ENCODE measurements at places on chromosomes 2 and 18.

- no peak for DNase-seq
Observed at GRCh38 chr2:130328710-130329109, 14.0 kb upstream of the IMP4 start.

GRCh38 chr18:3054780-3055179 lies 41.8 kb upstream of the LPIN2 start:
- DNase-seq, result no peak

GRCh38 chr18:48770243-48770642 lies 180.5 kb downstream of the SMAD7 start:
- no peak for DNase-seq

DNA sequence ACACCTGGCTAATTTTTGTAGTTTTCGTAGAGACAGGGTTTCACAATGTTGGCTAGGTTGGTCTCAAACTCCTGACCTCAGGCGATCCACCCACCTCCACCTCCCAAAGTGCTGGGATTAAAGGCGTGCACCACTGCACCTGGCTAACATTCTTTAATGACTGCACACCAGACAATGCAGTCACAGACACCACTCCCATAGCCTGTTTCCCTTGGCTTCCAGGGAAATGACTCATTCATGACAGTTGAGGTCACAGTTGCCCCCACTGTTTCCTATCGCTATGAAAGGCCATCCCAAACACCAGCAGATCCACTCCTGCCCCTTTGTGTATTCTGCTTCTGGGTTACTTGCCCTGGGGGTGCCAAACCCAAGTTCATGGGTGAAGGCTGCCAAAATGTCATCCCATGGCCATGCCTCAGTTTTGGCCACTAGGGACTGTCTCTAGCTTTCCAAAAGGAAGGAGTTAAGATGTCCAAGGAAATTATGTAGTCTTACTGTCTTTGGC lies 8.7 kb downstream of the CHMP1B start:
- peak; percentile 55 for DNase-seq

GRCh38 chr18:62760403-62760734 lies 45.0 kb downstream of the PHLPP1 start:
- DNase-seq, result no peak

DNA sequence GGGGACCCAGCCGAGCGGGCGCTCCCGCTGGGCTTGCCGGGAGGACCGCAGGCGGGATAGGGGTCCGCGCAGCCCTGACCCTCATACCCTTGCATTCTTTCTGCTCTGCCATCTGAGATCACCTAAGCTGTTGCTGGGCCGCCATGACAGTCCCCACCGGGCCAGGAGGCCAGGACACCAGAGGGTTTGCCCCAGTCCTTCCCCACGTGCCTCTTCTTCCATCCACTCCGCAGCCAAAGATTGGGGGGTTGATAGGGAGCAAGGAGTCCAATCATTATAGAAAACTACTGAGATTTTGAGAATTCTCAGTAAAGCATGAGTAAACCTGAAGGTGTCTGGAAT lies 453 bp upstream of the GRB14 start:
- DNase-seq, result no peak

GRCh38 chr2:221486106-221486505 lies 86.0 kb downstream of the EPHA4 start:
- no peak for DNase-seq

DNA sequence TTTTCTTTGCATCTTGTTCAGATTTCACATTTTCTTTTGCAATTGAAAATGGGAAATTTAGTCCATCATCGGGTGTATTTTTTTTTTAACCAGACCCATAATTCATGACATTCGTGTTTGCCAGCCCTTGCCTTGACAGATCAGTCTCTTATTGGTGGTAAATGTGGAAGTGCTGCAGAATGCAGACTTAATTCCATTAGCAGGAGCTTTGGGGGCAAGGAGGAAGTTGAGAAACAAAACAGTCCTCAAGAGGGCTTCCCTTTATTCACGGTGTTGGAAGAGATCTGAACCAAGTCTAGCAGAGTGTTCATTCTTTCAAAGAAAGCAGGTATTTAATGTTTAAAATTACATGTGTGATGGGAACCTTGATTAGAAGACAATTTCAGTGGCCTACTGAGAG lies 16.6 kb upstream of the RPE start:
- no peak for DNase-seq

GRCh38 chr18:22169889-22170420 lies 566 bp downstream of the GATA6 start:
- DNase-seq, result no peak

DNA sequence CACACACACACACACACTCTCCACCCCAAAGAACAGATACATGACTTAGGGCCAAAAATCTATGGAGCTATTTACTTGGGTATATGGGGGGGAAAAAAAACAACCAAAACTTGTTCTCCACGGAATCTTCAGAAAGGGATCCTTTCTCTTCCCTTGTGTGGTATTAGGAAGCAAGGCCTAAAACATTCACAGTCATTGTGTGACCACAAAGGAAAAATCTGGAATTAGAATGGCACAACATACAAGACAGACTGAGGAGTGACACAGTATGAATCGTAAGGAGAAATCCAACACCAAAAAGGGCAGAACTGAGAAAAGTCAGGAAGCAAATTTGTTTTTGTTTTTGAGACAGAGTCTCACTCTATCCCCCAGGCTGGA lies 70.3 kb downstream of the ASXL2 start:
- DNase-seq, result no peak

- DNase-seq, result no peak
Observed at GRCh38 chr2:45121236-45121927, 112.1 kb upstream of the SIX2 start.

DNA sequence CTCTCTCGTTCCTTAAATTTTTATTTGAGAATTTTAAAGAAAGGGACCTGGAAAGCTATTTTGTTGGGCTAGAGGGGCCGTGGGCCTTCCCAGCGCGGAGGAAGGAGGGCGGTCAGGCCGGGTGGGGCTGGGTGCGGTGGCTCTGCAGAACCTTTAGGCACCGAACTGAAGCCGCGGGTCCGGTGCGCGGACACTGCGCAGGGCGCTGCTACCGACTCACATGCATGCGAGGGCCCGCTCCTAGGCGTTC lies 1.6 kb upstream of the TWIST2 start:
- no peak for DNase-seq

DNA sequence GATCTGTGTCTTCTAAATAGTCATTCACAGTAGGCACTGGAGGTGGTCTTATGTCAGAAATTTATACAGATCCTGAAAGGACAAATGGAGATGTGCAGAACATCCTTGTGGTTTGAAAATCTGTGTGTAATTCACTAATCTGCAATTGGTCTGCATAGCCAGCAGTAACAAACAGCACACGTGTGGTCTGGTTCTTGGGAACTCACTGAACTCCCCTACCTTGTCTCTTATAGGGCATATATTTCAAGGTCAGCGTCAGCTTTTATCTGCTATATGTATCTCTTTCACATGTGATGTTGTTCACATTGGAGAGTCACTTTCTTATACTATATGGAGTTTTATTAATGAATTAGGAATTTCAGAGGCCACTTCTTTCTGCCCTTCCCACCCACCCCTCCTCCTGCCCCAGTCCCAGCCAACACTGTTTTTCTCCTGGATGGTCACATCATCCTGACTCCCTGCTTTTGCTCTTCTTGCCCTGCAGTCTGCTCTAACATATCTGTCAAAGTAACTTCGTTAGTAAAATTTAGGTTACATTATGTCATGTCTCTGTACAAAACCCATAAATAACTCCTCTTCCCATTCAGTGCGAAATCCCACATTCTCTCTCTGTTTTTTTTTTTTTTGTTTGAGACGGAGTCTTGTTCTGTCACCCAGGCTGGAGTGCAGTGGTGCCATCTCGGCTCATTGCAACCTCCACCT lies 35.4 kb upstream of the CABYR start:
- no peak for DNase-seq

- no peak for DNase-seq
Observed at GRCh38 chr2:101300164-101300563, 8.3 kb downstream of the RNF149 start.

GRCh38 chr2:168380500-168380899 lies 75.6 kb upstream of the CERS6 start:
- no peak for DNase-seq

DNA sequence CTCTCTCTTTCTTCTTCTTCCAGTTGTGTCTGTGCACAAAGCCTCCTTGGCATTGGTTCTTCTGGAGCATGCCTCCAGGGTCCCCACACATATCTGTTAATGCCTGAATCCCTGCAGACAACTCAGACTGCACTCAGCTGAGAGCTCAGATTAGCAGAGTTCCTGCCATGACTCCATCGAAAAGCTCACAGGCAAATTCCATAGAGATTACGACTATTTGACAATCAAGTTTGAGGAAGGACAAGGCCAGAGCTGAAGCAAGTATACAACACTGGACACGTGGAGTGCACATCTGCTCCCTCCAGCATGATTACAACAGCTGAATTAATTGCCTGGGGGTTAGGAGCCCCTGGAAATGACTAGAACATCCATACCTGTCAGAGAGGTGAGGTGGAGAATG lies 190.7 kb downstream of the INSIG2 start:
- DNase-seq, result no peak

DNA sequence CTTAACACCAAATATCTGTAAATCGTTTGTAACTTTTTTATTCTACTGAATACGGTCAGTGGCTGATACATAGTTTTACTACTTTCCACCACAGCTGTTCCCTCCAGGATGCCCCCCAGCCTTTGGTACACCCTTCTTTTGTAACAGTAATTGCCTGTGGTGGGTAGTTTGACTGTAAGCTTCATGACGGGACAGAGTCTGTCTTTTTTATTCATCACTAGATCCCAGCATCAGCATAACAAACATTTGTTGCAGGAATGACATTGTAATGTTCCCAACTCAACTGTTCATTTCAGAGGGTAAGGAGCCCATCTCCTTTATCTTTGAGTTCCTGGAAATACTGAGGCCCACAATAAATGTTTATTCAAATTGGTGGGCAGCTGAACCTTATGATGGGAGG lies 67.5 kb downstream of the MBOAT2 start:
- DNase-seq, result no peak

DNA sequence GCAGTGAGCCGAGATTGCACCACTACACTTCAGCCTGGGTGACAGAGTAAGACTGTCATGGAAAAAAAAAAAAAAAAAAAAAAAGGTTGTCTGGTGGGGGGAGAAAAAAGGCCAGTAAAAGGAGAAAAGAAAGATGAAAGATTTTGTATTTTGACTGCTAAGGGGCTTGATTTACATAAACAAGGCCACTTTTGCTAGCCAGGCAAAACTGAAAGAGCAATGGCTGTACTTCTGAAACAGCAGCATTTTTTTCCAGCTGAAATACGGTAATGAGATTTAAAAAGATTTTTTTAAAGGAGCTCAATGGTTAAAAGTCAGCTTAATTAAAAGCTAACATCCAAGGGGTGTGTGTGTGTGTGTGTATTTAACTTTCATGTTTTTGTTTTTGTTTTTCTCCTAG lies 11.3 kb upstream of the OXER1 start:
- DNase-seq, result no peak

DNA sequence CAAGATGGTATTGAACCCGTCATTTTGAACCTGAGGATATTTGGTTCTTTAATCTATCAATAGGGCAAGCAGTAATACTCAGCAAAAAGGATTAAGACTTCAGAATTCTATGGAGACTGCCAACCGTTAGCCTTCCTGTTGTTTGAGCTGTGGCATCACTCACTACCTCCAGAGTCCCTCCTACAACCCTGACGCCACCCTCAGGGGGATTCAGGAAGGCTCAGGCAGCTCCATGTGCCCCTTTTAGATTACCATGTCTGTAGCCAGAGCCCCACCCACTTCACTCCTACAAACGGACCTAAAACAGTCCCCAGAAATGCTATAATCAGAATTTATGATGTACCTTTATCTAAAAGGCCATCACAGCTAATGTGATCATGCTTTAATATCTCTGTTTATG lies 172.9 kb downstream of the EPHA4 start:
- no peak for DNase-seq

- peak; percentile 93 for DNase-seq
Observed at GRCh38 chr2:17879137-17879912, 858 bp downstream of the KCNS3 start.

GRCh38 chr2:60528281-60529020 lies 25.0 kb downstream of the BCL11A start:
- no peak for DNase-seq

GRCh38 chr18:58152891-58153290 lies 108.9 kb downstream of the NEDD4L start:
- DNase-seq, result no peak

- no peak for DNase-seq
Observed at GRCh38 chr2:154280543-154280942, 408.8 kb downstream of the GALNT13 start.

GRCh38 chr2:203659331-203660049 lies 46.9 kb upstream of the CD28 start:
- DNase-seq, result no peak

DNA sequence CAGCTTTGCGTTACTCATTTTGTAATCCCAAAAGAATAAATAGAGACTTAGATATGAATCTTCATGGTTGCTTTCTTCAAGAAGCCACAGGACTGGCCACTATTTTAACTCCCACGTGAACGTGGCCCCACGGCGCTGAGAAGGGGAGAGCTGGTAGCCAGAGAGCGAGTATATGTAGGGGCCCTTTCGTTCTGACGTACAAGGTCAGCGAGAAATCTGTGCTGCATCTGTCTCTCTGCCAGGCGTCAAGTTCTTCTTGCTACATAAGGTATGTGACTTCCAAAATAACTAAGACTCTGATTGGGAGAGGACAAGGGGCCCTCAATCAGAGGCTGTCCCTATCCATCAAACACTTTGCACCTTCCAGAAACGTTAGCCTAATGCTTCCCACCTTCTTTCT lies 149.2 kb downstream of the PLEKHA3 start:
- no peak for DNase-seq

GRCh38 chr2:230777721-230778120 lies 65.1 kb downstream of the CAB39 start:
- DNase-seq, result no peak

DNA sequence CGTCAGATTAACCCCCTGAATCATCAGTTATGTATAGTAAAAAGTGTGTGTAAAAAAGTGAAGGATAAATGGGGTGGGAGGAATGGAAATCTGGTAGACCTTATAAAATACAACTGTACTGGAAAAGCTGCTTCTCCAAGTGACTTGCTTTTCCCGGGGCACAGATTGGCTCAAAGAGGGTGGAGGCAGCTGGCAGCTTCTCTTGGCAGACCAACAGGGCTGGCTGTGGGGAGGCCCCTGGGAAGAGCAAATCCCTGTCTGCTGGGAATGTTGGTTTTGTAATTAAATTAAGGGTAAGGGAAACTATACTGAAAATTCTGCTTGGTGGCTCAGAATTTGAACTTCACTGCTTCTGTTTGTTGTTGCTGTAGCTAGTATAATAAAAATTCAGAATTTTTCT lies 154.2 kb upstream of the DLX2 start:
- DNase-seq, result no peak

All from ACHN (cell line).